Epithelial cell of proximal tubule (primary cell): ENCODE measurements at places on chromosomes 3 and 15. TPM values are rescaled to one million over a fixed set of nuclear protein-coding genes. Genes with fewer than 3 reads are reported as not detected.

Gene GASK1A
- 1.1 and 1.2 TPM in 2 replicates for total RNA-seq

- no peak for DNase-seq
Measured at GRCh38 chr3:63477494-63478129, 174.9 kb upstream of the SNTN start.

- no peak for DNase-seq
Measured at GRCh38 chr15:100831467-100831866, 48.2 kb upstream of the ALDH1A3 start.

DNA sequence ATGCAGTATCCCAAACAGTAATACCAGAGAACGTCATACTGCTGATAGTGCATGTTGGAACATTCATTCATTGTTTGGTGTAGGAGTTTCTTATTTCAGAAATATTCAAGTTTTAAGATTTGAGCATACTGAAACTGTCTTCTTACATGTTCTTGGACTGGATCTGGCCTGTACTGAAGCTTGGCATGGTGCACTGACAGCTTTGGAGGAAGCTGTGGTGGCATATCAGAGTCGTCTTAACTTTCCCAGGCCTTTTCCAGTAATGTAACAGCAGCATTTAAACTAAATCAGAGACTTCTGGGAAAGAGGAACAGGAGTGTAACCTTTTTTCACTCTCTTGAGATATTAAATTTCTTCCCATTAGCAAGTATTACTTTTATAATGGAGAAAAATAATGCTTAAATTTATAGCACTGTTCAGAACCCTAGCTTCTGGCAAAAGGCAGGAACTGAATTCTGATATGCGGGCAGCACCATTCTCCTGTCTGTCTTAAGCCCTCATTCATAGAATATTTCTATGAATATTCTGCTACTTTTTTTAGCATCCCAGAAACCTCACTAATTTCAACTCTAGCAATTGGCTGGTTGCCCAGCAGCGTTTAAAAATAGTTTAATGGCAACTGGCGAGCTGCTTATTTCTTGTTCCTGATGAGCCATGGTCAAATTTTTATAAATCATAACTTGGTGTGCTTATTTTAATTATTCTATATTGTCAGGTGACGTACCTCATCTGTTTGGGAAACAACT is 31.1 kb downstream of the DNAJC13 start:
- no peak for DNase-seq

Gene SERINC4
- not detected in 2 replicates for total RNA-seq

Gene GRK7
- total RNA-seq, result not detected in 2 replicates

DNA sequence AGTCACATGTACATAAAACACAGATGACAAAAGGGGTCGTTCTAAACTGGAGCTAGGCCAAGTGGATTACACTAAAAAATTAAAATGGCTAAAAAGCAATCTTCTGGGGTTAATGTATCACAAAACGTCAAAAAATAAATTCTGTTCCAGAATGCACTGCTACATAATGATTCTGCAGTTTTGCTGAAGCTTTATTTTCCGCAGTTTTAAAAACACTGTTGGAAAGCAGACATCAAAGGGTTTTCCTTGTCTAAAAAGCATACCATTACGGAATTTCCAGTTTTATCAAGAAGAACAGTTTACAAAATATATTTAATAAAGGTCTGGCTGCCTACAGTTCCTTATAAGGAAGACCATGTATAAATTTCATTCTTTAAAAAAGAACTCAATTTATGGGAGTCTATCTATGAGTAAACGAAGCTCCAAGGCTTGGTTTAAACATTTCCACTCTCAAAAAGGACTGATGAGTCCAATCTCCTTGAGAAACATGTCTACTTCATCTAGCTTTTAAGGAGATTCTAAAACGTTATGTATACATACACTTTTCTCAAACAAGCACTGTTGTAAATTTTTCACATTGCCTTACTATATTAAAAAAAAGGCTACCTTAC is 1.3 kb downstream of the DMXL2 start:
- DNase-seq, result no peak

GRCh38 chr3:69560116-69560515 is 174.2 kb upstream of the FRMD4B start:
- no peak for DNase-seq

Gene UCN2
- 4.8 and 6.6 TPM in 2 replicates for total RNA-seq

DNA sequence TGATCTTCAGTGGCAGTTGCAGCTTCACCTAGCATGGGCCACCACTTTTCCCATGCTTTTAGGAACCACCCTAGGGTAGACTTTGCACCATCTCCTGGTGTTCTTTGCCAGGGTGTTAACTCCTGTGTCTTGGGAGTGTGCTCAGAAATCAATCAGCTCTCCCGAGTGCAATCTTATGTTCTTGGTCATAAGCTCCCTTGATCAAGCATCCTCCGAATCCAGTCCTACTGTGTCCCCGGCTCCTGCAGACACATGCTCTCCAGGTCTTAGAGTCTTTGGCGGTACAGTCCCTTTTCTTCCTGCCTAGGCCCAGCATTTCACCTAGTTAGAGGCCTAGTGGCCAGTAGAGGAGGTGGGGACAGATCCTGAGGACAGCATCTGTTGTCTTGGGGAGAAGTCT is 74.7 kb upstream of the SYN2 start:
- DNase-seq, result no peak

DNA sequence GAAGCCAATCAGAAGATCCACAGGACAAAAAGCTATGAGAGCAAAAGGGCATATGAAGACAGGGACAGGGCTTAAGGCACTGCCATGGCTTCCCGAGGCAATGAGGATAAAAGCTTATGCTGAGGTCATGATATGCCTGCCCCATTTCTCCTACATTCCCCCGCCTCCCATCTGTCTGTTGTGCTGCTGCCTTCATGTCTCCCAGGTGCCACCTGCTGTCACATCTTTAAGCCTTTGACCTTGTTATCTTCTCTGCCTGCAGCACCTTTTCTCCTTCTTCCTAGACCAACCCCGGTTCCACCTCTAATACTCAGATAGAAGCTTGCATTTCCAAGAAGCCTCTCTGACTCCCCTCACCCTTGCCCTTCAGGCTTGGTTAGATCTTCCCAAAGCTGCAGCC is 213.8 kb downstream of the ARRDC4 start:
- no peak for DNase-seq
